Mesothelial cell of epicardium (in vitro differentiated cells): ENCODE measurements at places on chromosomes 11 and 22.

- peak; percentile 40 for DNase-seq
These were observed 129.1 kb downstream of the DCDC1 start for GRCh38 chr11:31240340-31240904.

GRCh38 chr11:118086913-118087768, at the start of gene SMIM35:
Gene SMIM35 (minus strand): TSS chr11:118086963. CDS start chr11:118086757, 206 bp downstream.
- no peak for DNase-seq

- DNase-seq = no peak
These were observed 30.0 kb downstream of the KIAA1671 start for GRCh38 chr22:24982301-24983056.

- DNase-seq = no peak
These were observed 29.9 kb downstream of the RPL27A start for GRCh38 chr11:8712506-8712905.

- no peak for DNase-seq
These were observed 65.4 kb downstream of the MICAL2 start for GRCh38 chr11:12175694-12176241.

DNA sequence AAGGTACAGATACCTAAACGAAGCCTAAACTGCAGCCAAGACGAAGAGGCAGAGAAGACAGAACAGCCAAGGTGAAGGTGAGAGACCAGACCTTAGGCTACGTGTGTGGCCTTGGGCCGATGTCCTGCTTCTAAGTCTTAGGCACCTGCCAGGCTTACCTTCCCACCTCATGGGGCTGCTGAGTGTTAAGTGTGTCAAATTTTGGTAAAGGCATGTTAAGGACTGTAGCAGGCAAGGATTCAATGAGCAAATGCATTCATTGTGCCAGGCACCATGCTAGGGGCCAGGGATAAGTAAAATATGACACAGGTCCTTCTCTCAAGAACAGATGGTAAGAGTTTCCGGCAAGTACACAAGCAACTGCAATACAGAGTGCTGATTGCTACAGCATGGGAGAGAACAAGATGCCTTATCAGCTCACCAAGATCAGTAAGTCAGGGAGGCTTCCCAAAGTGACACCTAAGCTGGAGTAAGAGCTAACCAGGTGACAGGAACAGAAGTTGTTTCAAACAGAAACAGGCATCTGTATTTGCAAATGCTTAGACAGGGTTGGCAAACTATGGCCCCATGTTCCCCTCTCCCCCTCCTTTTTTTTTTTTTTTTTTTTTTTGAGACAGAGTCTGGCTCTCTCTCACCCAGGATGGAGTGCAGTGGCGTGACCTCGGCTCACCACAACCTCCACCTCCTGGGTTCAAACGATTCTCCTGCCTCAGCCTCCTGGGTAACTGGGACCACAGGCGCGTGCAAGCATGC, 46.7 kb downstream of the CLTCL1 start:
- DNase-seq = no peak

- DNase-seq = no peak
These were observed 54.1 kb downstream of the MCAM start for GRCh38 chr11:119262668-119263351.

GRCh38 chr22:49320714-49321476, 506.8 kb downstream of the BRD1 start:
- peak; percentile 25 for DNase-seq

GRCh38 chr11:77547863-77548551, 41.7 kb upstream of the AQP11 start:
- DNase-seq = no peak

- no peak for DNase-seq
These were observed 177.2 kb downstream of the SHANK2 start for GRCh38 chr11:71075116-71075720.

GRCh38 chr22:17684245-17684644, 45.7 kb downstream of the BCL2L13 start:
- DNase-seq = no peak

GRCh38 chr11:27558401-27558800, 51.8 kb upstream of the LIN7C start:
- DNase-seq = no peak

DNA sequence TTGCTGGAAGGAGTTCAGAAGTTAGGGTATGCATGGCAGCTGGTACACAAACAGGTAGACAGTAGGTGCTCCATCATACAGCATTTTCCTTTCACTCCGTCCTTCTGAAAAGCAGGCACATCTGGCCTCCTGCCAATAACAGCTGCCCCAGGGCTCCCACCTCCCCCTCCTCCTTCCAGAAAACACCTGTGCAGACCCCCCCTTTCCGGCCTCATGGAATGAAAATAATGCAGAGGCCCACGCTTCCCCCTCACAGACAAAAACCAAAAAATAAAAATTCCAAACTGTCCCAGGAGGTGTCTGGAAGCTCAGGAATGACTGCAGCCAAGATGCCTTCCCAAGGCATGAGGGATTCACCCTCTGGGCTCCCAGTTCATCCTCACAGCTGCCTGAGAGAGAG, 185.5 kb downstream of the MN1 start:
- no peak for DNase-seq

- DNase-seq = no peak
These were observed 29.1 kb downstream of the TSPAN18 start for GRCh38 chr11:44755556-44756523.

GRCh38 chr11:122578171-122578825, 77.2 kb upstream of the UBASH3B start:
- DNase-seq = no peak

DNA sequence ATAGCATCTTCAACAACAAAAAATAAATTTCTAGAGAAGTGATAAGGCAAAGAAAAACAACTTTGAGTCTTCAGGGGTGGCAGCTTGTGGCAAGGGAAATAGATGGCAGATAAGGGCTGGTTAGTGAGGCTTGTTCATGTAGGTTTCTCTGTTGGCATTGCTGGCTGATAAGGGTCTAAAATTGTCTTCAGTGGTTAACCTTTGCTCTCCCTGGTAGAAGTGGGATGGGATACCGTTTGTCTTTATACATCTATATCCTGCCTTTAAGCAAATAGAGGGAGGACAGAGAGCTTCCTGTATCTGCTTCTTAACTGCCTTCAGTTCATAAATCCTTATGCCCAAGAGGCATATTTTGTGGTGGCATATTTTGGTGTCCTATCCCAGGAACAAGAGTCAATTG, 57.1 kb downstream of the TRAF6 start:
- no peak for DNase-seq

DNA sequence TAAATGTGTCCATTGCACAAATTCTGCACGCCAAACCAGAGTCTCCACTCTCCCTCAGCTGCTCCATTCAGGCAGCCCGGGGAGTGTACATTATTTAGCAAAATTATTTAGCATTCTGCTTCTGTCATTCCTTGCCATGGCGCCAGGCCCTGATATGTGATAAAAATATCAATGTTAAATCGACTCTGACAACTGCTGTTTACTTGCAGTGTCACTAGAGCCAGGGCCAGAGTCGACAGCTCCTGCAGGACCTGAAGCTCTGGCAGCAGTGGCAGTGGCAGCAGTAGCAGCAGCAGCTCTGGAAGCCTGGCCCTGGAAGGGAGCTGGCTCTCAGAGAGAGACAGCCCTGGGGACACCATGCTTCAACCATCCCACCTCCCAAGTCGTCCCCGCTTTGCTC, 224.5 kb downstream of the BUD13 start:
- no peak for DNase-seq

DNA sequence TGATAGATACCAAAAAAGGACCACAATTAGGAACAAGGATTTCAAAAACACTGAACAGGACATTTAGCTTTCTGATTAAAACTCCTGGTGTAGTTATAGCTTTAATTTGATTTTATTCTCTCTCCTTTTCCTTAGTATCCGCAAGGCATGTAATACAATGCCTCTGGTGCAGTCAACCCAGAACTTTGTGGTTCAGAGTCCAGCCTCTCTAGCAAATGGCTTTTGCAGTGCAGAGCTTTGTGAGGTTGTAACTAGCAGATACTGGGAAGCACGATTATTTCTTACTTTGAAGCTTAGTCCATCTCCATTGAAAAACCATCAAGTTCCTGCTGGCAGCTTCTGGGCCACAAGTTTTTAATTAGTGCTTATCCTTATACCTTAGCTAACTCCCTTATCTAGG, 79.8 kb downstream of the GRIA4 start:
- no peak for DNase-seq

DNA sequence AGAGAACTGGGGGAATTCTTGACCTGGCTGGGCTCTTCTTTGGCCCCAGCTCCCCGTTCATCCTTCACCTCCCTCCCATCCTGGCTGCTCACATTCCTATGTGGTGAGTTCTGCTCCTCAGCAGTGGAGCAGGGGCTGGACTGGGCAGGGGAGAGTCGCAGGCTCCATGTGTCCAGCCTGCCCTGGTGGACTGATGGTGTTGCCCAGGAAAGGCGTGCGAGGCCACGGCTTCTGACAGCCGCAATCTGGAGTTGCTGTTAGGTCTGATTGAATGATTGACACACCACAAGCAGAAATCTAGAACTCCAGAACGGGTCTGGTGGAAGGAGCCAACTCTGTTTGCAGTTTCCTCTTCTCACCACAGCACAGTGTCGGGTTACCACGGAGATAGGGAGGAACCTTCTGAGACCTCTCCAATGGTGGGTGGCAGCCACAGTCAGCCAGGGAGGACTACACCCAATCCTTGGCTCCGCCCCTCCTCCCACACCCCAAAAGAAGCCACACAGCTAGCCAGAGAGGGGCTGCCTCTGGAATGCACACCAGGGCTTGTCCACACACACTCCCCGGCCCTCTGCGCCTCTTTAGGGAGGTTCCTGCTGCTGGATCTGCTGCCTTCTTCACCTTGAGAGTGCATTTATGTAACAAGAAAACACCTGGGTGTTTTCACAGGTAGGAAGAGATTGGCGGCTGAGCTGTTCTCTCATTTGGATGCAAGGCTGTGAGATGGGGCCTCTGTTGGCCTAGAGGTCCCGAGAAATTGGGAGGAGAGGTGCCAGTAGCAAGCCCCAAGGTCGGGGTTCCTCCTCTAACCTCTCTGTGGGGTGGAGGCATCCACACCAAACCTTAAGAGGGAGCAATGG, 56.4 kb upstream of the CD44 start:
- no peak for DNase-seq

DNA sequence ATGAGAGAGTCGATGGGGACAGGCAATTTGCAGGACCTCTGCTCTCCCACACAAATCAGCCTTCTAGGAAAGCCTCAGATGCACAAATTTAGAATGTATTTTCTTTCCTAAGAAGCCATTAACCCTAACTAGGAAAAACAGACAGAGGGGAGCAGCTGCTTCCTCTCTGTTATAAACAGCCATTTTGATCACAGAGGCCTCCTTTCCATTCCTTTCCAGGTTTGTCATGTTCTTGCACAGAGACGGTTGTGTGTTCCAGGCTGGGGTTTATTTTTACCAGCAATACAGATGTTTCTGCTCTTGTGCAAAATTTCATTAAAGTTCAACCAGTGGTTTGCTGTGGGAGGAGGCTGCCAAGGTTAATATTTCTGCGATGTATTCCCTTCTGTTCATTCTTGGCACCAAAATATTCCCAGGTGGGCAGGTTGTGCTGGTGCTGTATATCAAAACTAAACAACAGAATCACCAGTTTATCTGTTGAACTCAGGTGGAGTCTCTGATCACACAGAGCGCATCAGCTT, 90.2 kb downstream of the NAV2 start:
- DNase-seq = no peak

DNA sequence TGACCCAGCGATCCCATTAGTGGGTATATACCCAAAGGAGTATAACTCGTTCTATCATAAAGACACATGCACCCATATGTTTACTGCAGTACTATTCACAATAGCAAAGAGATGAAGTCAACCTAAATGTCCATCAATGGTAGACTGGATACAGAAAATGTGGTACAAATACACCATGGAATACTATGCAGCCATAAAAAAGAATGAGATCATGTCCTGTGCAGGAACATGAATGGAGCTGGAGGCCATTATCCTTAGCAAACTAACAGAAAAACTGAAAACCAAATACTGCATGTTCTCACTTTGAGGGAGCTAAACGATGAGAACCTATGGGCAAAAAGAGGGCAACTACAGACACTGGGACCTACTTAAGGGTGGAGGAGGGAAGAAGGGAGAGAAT, 146.8 kb downstream of the SBF2 start:
- DNase-seq = no peak

DNA sequence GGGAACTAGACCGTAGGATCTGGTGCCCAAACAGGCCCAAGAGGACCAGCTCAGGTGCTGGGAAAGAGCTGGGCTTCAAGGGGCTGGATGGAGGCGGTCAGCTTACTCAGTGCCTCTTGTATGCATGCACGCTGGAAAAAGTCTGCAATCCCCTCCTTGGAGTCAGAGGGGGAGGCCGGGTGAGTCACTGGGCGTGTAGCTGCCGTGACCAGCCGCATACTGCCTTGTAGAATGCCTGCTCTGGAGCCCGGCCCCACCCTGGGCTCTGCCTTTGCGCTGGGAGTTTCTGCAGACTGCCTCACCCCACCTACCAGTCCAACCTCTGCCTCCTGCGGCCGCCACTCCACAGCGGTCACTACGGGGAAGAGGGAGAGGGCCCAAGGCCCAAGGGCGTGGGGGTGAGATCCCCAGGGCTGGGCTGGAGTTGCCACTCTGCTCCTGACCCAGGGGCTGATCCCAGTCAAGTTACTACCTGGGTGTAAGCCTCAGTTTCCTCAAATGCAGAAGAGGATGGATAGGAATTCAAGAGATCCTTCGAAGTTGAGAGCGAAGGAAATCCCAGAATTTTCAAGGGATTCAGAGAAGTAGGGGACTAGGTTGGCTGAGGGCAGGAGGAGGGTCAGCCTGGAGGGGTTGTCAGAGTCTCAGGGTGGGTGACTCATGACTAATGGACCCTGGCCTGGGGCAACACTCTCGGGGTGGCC, 4.2 kb downstream of the MRGPRF start:
- no peak for DNase-seq

GRCh38 chr22:25750569-25751173, 8.7 kb downstream of the MYO18B start:
- no peak for DNase-seq

DNA sequence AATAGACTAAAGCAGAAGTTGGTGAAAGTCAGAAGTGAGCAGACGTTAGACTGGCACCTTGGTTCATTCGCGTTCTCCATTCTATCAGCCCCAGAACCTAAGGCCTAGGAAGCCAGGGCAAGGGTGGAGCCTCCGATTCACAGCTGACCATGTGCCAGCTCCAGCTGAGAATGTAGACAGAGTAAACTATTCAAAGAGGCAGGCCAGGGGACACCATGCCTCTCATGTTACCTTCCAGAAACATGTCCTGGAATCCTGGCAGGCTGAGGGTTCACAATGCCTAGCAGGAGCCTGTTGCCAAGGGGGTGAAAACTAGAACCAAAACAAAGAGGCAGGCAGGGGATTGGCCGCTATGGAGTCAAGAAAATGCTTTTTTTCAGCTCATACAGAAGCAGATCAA, 224.4 kb upstream of the POU2AF2 start:
- DNase-seq = no peak

DNA sequence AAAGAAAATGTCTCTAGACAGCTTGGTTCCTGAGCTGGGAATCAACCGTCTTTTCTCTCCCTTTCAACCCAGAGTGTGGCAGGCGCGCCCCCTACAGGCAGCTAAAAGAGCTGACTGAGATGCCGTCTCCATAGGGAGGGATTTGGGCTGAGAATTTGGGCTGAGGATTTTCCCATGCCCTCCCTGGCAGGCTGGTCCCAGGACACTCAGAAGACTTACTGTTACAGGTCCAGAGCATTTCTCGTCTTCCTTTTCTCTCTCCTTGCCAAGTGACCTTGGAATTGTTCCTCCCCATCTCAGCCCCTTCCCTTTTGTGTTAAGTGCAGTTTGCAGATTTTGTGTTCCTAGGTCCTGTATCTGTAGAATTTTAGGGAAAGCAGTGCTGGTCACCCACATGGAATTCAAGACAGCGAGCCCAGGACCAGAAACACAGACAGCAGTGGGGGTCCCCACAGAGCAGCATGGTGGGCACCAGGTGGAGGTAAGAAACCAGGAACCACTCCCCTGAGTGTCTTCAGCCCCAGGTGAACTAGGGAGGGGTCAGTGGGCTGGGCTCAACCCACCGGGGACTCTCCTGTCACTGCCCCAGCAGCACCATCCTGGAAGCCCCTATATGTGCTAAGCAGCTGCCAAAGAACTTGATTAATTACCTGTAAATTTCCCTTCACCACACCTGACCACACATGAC, 9.9 kb upstream of the IGLL5 start:
- DNase-seq = peak; percentile 62
